HT1080 (cell line): ENCODE measurements at places on chromosomes 7 and 10. TPM values are rescaled to one million over a fixed set of nuclear protein-coding genes. Genes with fewer than 3 reads are reported as not detected.

GRCh38 chr10:92264249-92264648 lies 26.6 kb downstream of the CPEB3 start:
- DNase-seq = no peak

- DNase-seq = peak; percentile 97
These were observed 32.8 kb downstream of the IL15RA start for GRCh38 chr10:5944389-5945189.

GRCh38 chr10:19629567-19629966 lies 186.7 kb upstream of the PLXDC2 start:
- no peak for DNase-seq

GRCh38 chr10:27625452-27626211 lies 120.0 kb downstream of the MKX start:
- DNase-seq = no peak

GRCh38 chr7:12074889-12075288 lies 136.2 kb upstream of the TMEM106B start:
- DNase-seq = peak; percentile 13

DNA sequence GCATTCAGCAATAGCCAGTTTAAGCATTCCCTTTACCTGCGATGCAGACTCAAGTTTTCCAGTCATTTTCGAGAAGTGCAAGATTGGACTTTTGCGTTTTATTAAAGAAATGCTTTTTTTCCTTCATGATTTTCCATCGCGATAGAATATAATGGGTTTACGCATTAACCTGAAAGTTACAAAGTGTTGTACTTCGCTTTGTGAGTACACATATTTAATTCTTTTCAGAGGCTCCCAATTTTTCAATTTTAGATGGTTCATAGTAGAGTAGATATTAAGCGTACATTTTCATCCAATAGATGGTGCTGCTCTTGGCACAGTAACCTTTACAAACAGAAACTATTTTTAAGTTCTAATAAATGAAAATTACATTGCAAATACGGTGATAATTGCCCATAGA lies 1.3 kb downstream of the PTPRZ1 start:
- DNase-seq = no peak

GRCh38 chr10:26374426-26374825 lies 63.7 kb upstream of the APBB1IP start:
- DNase-seq = no peak

- no peak for DNase-seq
These were observed 864.8 kb upstream of the AUTS2 start for GRCh38 chr7:68733219-68734153.

DNA sequence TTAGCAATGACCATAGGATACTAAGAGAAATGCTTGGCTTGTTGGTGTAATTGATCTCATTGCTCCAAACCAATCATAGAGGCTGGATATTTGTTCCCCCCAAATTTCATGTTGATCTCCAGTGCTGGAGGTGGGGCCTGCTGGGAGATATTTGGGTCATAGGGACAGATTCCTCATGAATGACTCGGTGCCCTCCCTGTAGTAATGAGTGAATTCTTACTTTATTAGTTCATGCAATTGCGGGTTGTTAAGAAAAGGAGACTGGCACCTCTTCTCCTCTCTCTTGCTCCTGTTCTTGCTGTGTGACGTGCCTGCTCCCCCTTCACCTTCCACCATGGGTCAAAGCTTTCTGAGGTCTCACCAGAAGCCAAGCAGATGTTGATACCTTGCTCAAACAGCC lies 630.1 kb downstream of the CALN1 start:
- no peak for DNase-seq

- no peak for DNase-seq
These were observed 423.8 kb downstream of the GFRA1 start for GRCh38 chr10:115849197-115849596.

- no peak for DNase-seq
These were observed 130.0 kb upstream of the LRRTM3 start for GRCh38 chr10:66795866-66796265.

- peak; percentile 84 for DNase-seq
These were observed at the start of gene IL6 for GRCh38 chr7:22726907-22727713. TSS of gene IL6 (plus strand) at chr7:22727200. CDS start at chr7:22727263, 63 bp downstream.

- no peak for DNase-seq
These were observed 285.2 kb downstream of the AUTS2 start for GRCh38 chr7:69883399-69883891.

- no peak for DNase-seq
These were observed 35.7 kb upstream of the SEMA3D start for GRCh38 chr7:85222522-85222921.

DNA sequence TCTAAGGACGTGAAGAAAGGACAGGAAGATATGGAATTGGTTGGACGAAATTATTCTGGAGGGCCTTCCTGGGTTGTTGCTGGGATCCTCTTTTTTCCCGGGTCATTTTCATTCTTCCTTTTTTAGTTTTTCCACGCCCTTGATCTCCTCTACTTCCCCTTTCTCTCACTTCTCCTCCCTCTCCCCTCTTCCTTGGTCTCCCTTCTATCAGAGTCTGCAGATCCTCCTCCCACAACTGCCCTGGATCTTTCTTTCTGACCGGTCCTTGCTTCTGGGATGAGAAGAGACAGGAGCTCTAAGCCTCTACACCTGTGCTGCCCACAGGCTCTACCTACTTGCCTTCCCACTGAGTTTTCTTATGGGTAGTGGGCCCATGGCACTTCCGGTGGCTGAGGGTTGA lies 103.7 kb upstream of the RELN start:
- no peak for DNase-seq

- no peak for DNase-seq
These were observed 9.5 kb upstream of the TSGA13 start for GRCh38 chr7:130695840-130696239.

GRCh38 chr7:107152011-107152410 lies 16.8 kb upstream of the HBP1 start:
- peak; percentile 73 for DNase-seq

- peak; percentile 11 for DNase-seq
These were observed 681.9 kb downstream of the GRM8 start for GRCh38 chr7:126570845-126571244.

DNA sequence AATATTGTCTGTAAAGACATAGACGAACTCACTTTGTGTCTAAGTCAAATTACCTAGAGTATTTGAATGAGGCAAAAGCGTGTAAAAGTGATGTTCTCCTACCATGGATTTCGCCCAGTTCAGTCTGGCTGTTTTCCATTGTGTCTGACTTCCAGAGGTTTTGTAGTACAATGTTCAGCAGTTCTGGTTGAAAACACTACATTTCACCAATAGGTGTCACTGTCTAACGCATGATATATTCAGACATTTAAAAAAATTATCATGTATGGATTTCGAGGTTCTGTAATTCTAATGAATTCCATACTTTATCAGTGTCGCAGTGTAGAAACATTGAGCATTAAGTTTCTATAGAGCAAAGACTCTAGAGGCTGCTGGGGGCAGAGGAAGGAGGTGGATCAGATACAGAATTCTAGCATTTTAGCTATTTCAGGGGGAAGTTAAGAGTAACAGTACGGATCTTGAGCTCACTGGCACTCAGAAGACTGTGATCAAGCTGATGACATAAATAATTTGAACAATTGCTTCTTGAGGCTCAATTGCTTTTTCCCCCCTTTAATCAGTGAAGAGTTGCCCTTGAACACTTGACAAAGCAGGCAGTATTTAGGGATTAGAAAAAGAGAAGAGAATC lies 196.9 kb upstream of the RHOBTB1 start:
- DNase-seq = peak; percentile 49

- DNase-seq = no peak
These were observed 824.9 kb downstream of the TNS3 start for GRCh38 chr7:46756996-46757395.

- no peak for DNase-seq
These were observed 29.4 kb downstream of the CDH23 start for GRCh38 chr10:71426058-71426605.

DNA sequence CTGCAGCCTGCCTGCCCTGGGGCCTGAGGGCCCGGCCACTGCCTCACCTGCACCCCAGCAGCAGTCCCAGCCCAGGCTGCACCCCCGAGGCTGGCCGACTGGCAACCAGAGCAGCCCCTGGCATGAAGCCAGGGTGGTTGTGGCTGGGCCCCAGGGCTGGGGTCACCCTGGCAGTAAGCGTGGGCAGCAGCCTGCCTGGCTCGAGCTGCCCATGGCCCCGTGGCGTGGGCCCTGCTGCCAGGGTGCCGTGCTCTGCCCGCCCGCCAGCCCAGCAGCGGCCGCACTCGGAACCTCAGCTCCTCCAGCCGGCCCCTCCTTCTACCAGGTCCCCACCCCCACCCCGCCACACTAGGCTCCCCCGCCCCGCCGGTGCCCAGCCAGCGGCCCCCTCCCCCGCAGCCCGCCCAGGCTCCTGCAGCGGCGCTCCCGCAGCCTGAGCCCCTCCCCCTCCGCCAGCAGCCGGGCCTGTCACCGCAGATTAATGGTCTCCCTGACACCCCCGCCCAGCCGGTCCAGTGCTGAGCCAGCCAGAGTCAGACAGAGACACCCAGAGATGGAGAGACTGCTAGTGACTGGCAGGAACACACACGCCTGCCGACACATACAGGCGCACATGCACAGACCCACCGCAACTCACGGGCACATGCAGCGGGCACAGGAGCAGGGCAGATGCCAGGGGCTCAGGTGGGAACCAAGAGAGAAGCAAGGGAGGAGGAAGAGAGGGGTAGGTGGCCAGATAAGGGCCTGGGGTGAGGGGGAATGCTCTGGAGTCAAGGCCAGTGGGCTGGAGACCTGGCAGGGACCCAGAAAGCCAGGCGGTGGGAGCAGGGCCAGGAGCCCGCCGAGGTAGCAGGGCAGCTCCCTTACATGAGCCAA lies 22.4 kb downstream of the KCNH2 start:
- DNase-seq = no peak

GRCh38 chr10:49300140-49300974 lies 1.4 kb downstream of the C10orf71 start:
- no peak for DNase-seq

DNA sequence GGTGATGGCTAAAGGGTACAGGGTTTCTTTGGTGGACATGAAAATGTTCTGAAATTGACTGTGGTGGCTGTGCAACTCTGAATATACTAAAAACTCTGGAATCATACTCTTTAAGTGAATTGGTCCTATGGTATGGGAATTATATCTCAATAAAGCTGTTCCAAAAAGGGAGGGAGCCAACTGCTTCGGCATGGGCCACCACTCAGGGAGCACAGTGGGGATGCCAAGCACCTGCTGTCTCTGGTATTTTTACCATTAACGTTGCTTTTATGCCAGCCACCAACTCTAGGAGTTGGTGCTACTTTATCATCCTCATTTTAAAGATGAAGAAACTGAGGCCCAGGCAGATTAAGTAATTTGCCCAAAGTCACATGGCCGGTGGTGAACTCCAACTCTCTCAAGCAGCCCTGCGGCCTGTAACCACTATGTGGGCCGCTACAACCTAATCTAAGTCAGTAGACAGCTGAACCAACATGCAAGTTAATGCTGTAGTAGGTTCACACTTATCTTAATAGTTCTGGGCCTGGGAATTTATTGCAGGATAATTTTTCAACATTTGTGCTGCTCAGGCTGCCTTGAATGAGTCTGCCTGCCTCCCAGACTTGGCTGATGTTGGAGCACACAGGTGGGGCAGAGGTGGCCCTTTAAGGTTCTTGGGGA lies 20.8 kb downstream of the SH3PXD2A start:
- no peak for DNase-seq

DNA sequence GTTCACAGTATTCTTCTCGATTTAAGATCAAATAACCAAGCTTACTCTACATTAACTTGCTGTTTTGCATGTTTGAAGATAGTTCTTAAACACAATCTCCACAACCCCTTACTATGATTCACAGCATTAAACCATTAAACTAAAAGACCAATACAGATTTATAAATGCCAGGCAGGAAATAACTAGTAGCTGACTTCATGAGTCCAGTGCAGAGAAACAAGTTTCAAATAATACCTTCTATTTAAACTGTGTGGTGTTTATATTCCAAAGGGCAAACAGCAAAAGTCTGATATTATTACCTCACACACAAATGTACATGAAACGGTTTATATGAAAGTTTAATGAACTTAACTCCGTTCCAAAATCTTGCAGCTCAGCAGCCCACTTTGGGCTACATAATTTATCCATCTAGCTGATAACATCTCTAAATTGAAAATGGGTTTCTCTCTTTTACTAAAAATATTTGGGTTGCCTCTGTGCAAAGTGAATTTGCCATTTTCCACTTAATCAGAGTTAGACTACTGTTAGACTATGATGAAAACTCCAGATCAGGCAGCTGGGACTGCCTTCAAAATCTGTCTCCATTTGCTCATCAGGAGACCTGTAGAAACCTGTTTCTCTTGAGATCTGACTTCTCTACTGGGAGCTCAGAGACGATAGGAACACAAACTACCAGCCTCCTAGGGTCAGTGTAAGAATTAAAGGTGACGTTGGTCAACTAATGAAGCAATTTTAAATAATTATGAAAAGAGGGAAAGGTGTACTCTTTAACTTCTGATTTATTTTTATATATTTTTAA lies 287.3 kb downstream of the FZD1 start:
- peak; percentile 21 for DNase-seq

DNA sequence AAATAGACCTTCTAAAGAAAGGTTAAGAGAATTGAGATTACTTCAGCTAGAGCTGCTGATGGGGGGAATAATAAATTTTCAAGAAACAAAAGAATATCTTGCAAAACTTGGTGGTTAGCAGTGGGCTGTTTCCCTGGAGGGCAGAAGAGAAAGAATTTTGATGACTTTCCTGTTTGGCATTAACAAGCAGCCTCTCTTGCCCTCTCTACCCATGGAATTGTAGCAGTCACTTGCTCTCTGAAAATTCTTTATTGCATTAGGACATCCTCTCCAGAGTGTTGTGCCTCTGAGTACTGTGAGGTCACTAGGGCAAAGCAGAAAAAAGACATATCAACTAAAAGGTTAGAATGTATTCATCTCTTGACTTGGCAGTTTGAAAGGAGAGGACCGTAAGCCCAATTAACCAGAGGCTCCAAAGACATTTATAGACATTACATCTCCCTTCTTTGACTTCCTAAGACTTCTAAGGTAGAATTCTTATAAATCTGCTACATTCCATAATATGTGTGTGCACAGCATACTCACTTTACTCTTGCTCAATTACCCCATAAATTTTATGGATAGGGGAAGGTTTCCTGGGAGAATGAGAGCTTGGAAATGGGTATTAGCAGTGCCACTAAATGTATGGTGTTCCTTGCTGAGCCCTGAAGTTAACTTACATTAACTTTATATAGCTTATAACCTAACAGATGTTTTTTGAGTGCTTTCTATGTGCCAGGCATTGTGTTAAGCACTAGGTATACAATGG lies 215.3 kb downstream of the KIF20B start:
- DNase-seq = peak; percentile 57

GRCh38 chr7:147279514-147279913 lies 1162.9 kb downstream of the CNTNAP2 start:
- DNase-seq = no peak

BTRC gene
- total RNA-seq = 6.2 and 6.4 TPM in 2 replicates

EGR2 gene
- total RNA-seq = not detected in 2 replicates

GPR15LG gene
- not detected in 2 replicates for total RNA-seq

DMBT1 gene
- total RNA-seq = 1.1 and 2.2 TPM in 2 replicates

ASB10 gene
- total RNA-seq = not detected in 2 replicates

GJD4 gene
- not detected in 2 replicates for total RNA-seq

ANLN gene
- total RNA-seq = 133 and 142 TPM in 2 replicates

ANKRD1 gene
- 75.3 and 102 TPM in 2 replicates for total RNA-seq

SP4 gene
- 5.1 and 5.7 TPM in 2 replicates for total RNA-seq

RBM17 gene
- 46.4 and 49.6 TPM in 2 replicates for total RNA-seq

UNCX gene
- not detected in 2 replicates for total RNA-seq

TPK1 gene
- 5.9 and 9.0 TPM in 2 replicates for total RNA-seq

GIMAP1 gene
- total RNA-seq = not detected in 2 replicates

ZNF425 gene
- total RNA-seq = 0.23 and 0.33 TPM in 2 replicates

GDF2 gene
- total RNA-seq = not detected in 2 replicates
